ENCODE measurements at places on chromosomes 4 and X.

DNA sequence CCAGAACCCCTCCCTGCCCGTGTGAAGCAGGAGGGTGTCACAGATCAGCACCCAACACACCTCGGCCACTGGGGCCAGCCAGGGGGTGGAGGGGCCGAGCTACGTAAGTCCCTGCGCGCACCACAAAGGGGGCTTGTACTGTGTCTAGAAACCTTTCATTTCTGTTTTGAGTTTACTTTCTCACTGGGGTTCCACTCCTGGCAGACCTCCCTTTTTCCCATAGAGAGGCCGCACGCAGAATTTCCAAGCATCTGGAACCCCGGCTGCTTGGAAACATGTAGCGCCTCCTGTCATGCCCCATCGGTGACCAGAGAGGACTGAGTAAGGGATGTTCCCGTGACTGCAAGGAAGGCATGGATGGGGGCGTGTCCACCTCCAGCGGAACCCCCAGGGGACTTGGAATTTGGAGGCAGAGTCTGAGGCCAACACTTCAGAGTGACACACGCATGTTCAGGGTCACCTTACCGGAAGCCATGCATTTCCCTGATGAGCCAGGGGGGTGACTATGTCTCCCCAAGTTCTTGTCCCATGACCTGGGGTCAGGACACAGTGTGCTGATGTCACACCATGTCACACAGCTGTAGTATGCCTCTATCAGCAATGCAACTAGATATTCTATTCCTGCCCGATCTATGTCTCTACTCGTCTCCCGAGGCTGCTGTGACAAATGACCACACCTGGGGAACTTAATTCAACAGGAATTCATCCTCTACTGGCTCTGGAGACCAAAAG, 105.3 kb downstream of the DHRSX start:
- no peak for DNase-seq

- DNase-seq, result no peak
Measured at GRCh38 chr4:83232082-83232481, 52.5 kb downstream of the COQ2 start.

DNA sequence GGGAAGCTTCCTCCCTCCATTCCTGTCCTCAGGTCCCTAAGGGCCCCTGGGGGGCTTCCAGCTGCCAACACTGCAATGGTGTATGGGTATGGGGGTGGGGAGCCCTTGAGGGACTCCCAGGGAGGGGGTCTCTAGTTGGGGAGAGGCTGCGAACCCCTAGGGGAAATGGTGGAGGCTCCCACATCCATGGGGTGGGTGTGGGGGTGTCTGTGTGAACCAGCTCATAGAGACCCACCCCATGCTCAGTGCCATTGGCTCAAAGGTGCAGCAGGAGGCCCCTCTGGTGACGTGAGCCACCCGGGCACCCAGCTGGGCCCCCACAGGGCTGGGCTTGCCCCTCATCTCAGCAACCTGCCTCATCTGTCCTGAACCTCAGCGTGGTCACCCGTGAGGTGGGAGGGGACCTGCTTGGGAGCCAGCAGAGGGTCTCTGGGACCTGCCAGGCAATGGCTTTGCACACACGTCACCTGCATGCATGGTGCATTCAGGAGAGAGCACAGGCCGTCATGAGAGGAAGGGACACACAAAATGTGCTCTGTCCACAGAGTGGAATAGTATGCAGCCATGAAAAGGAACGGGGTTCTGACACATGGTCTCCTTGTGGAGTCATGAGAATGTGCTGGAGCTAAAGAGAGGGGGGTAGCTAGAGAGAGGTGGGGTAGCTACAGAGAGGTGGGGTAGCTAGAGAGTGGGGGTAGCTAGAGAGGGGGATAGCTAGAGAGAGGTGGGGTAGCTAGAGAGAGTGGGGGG, 22.7 kb upstream of the PLCXD1 start:
- no peak for DNase-seq

GRCh38 chr4:34183926-34184325, 2060.4 kb downstream of the ARAP2 start:
- no peak for DNase-seq

- no peak for DNase-seq
Measured at GRCh38 chr4:127997534-127998388, 32.6 kb downstream of the ABHD18 start.

- no peak for DNase-seq
Measured at GRCh38 chr4:5746829-5747737, 36.1 kb downstream of the EVC start.

DNA sequence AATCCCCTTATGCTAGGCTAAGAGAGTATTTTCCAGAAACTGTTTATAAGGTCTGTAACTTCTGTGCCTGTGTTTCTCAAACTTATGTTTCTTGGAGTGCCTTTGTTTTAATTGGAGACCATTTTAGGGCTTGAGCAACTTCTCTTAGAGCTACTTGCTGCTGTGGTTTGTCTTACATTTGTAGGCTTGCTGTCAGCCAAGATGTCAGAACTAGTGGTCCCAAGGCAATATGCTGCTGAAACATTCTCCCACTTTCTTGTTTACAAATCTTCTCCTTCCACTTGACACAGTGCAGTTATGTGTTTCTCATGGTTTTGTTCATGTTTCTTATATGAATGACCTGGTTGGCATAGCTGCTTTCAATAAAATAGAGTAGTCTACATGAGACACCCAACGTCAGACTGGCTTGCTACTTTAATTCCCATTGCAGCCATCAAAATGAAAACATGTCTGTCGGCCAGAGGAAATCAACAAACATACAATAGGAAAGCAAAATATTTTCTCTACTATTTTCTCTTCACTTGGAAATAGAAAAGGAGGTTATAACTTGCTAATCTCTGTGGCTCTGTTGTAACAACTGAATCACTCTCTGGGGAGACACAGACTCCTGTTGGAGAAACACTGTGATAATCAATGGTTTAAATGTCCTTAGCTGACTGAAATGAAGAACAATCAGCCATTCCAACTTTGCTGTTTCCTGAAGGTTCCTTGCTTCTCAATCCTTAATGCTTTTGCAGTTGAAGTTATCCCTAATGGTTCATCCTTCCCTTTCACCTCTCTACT, 426.4 kb downstream of the PDGFC start:
- no peak for DNase-seq

DNA sequence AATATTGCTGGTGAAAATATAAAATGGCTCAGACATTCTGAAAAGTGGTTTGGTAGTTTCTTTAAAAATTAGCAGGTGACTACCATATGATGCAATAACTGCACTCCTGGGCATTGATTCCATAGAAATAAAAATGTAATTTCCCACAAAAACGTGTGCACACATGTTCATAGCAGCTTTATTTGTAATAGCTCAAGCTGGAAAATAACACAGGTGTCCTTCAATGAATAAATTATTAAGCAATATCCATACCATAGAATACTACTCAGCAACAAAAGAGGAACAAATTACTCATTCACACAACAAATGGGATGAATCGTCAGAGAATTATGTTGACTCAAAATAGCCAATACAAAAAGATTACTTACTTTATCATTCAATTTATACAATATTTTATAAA, 893.7 kb upstream of the SLIT2 start:
- no peak for DNase-seq

GRCh38 chr4:168019921-168020320, 72.4 kb upstream of the ANXA10 start:
- no peak for DNase-seq

DNA sequence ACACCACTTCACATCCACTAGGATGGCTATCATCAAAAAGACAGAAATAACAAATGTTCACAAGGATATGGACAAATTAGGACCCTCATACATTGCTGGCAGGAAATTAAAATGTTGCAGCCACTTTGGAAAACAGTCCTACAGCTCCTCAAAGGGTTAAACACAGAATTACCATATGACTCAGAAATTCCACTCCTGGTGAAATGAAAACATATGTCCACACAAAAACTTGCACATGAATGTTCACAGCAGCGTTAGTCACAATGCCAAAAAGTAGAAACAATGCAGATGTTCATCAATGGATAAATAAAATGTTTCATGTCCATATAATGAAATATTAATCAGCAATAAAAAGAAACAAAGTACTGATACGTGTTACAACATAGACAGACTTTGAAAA, 15.1 kb downstream of the S100G start:
- DNase-seq, result no peak

GRCh38 chrX:28120072-28120471, 138.8 kb upstream of the DCAF8L1 start:
- no peak for DNase-seq

GRCh38 chr4:173747537-173748257, 217.7 kb upstream of the HAND2 start:
- DNase-seq, result no peak

GRCh38 chr4:81469781-81470455, 1.8 kb downstream of the RASGEF1B start:
- DNase-seq, result no peak

DNA sequence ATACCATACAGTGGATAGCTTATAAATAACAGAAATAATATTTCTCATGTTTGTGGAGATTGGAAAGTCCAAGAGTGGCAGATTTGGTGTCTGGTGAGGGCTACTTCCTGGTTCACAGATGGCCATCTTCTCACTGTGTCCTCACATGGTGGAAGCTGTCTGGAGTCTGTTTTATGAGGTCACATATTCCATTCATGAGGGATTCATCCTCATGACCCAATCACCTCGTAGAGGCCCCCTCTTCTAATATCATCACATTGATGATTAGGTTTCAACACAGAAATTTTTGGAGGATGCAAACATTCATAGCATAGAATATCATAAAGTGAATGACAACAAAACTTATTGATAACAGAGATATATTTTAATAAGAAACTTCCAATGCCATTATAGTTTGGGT, 568.0 kb downstream of the STIM2 start:
- DNase-seq, result no peak

DNA sequence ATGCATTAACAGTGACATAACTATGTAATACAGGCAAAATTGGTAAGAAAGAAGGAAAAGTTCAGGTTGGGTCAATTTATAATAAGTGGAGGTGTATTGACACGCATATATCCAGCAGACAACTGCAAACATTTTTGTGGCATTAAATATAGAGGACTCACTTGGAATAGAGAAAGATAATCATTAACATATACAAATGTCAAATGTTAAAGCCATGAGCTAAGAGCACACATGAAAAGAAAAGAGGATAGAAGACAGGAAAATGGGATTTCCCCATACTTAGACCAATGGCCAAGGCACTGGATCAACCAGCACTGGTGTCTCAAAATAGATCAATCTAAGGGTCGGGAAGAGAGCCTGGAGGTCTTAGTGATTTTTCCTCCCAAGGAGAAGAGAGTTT, 187.6 kb downstream of the PDGFC start:
- no peak for DNase-seq

DNA sequence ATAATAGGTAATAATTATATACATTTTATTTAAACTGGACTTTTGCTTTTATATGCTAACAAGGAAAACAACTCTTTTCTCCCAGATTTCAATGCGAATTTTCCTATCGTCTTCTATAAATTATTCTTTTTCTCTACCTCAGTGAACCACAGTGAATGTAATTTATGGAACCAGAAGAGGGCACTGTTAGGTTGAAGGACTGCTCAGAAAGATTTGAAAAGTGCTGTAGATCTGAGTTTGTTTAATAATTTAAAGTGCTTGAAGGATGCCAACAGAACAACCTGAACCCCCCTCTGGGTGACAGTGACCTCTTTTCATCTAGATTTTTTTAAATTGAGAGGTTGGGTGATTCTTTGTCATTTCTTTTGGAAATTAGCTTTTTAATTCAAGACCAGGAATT, 54.9 kb downstream of the PHOX2B start:
- DNase-seq, result no peak

DNA sequence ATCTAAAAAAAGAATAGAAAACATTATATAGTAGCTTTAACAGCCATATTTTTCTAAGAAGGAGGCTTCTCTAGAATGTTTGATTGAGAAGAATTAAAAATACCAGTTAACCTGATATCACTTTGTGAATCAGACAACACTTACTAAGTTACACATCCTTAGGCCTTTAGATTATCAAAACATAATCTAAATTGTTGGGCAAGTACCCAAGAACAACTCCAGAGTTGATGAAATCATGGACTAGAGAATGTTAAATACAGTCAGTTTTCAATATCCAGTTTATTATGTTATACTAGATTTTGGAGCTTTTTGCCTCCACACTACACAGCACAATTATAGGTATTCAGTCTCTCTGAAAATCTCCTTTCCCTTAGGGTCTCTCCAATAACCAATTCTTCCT, 39.6 kb downstream of the ARL13A start:
- DNase-seq, result no peak

DNA sequence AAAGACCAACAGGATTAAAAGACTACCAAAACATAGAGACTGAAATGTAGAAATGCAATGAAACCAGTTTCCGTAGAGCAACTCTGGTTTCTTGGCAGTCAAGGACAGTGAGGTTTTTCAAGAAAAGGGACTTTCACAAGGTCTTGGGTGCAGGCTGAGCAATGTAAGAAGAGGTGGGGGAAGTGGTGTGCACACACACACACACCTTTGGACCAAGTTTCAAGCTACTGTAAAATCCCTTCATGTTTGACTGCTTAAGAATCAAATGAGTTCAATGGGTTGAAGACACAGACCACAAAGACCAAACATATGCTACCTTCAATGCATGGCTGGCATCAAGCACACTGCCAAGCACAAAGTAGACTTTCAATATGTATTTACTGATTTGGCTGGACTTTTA, 17.8 kb upstream of the MCF2 start:
- no peak for DNase-seq

DNA sequence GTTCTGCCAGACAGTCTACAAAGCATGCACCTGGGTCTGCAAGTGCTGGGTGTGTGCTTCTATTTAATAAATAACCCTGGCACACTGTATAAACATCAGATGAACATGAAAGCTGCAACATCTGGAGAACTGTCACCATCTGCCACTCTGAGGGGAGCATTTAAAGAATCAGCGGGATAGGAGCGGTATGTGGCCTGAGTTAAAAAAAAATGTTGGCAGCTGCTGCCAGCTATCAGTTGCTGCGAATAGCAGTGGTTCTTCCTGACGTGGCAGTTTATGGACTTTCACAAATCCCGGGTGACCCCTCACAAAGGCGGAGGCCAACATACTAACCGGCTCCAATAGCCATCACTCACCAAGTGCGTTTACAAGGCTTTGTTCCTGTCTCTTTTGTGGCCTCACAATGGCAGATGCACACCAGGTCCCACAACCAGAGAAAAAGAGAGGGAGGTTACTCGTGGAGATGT, 95.1 kb downstream of the RASL11B start:
- no peak for DNase-seq

DNA sequence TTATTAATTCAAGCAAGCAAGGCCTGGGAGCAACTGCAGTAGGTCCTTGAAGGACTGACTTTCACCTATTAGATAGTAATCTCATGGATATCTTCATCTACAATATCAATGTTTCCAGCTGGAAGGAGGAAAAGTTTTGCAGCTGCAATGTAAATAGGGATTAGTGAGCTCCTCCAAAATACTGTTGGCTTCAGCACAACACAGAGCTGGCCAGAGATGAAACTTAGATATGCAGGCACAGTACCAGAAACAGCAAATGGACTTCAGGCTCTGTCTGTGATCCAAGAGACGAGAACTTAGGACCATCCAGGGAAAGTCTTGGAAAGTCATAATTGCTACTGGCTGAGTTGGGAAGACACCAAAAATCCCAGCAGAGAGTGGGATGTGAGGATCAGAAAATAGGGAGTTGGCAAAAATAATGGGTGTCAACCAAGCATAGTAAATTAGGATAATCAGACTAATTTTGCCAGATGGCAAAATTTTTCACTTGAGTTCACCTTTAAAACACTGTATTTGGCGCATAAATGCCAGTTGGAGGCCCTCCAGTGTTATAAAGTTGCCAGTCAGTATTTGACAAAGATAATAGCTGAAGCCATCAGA, 57.5 kb downstream of the PARM1 start:
- no peak for DNase-seq
